ENCODE measurements at places on chromosomes 16 and 17.

DNA sequence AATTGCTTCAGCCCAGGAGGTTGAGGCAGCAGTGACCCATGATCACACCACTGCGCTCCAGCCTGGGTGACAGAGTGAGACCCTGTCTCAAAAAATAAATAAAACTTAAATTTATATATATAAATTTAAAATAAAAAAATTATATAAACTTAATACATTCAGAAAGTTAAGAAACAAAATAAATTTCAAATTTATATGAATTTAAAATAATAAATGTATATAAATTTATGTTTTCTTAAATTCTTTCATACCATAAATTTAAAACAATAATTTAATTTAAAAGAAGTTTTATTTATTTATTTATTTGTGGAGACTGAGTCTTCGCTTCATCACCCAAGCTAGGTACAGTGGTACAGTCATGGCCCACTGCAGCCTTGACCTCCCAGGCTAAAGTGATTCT lies 20.2 kb downstream of the LYRM1 start:
- no peaks in the 10 kb centered on the region for H3K27me3 ChIP-seq
- no peak for DNase-seq
- H3K27ac ChIP-seq = no peak overlapping the region
- no peak overlapping the region for H3K4me3 ChIP-seq
- H3K4me1 ChIP-seq = no peaks in the 10 kb centered on the region

GRCh38 chr16:30349675-30350074 lies 5.4 kb downstream of the CD2BP2 start:
- peak overlapping the region; percentile 73 for H3K4me3 ChIP-seq
- peak; percentile 65 for DNase-seq
- H3K4me1 ChIP-seq = peaks cover 55% of the 10 kb centered on the region
- no peaks in the 10 kb centered on the region for H3K36me3 ChIP-seq

- no peaks in the 10 kb centered on the region for H3K36me3 ChIP-seq
- no peaks in the 10 kb centered on the region for H3K27me3 ChIP-seq
- no peaks in the 10 kb centered on the region for H3K4me1 ChIP-seq
- H3K4me3 ChIP-seq = no peak overlapping the region
Measured at GRCh38 chr16:7997966-7998365, 592.3 kb downstream of the TMEM114 start.

GRCh38 chr17:82065638-82066303 lies at the start of gene DUS1L:
Gene DUS1L (minus strand): TSS chr17:82065804. CDS start chr17:82065059, 745 bp downstream.
- H3K36me3 ChIP-seq = no peaks in the 10 kb centered on the region
- peak; percentile 73 for DNase-seq
- peak within 1 kb of the TSS; percentile 79 for H3K4me3 ChIP-seq
- H3K27me3 ChIP-seq = peaks cover 4% of the 10 kb centered on the region
- peaks cover 6% of the 10 kb centered on the region for H3K4me1 ChIP-seq
- peak within 1 kb of the TSS; percentile 88 for H3K27ac ChIP-seq

GRCh38 chr17:12673788-12674187 lies 8.1 kb downstream of the MYOCD start:
- no peaks in the 10 kb centered on the region for H3K4me1 ChIP-seq
- no peak for DNase-seq
- no peak overlapping the region for H3K4me3 ChIP-seq
- H3K36me3 ChIP-seq = no peaks in the 10 kb centered on the region
- peaks cover 7% of the 10 kb centered on the region for H3K27me3 ChIP-seq

DNA sequence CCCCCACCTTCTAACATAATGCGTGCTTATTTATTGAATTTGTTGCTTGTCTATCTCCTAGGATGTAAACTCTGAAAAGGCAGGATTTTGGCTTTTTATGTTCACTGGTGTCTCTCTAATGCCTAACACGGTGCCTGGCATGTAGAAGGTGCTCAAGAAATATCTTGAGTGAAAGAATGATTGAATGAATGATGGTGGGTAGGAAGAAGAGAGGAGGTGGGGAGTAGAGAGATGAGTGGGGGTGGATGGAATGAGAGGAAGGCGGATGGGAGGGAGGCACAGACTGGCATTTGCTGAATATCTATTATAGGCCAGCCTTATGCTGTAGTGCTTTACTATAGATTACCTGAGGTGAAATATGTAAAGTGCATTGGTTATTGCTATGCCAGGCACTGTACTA lies 2.3 kb downstream of the PRSS36 start:
- H3K4me1 ChIP-seq = peaks cover 6% of the 10 kb centered on the region
- H3K27me3 ChIP-seq = no peaks in the 10 kb centered on the region
- no peak overlapping the region for H3K27ac ChIP-seq
- DNase-seq = no peak

GRCh38 chr17:10091046-10091445 lies 107.4 kb downstream of the GAS7 start:
- no peak for DNase-seq
- peaks cover 4% of the 10 kb centered on the region for H3K27me3 ChIP-seq
- H3K4me3 ChIP-seq = no peak overlapping the region
- H3K36me3 ChIP-seq = peaks cover 12% of the 10 kb centered on the region
- peak overlapping the region; percentile 76 for H3K27ac ChIP-seq

GRCh38 chr16:18018376-18018775 lies 318.2 kb downstream of the NPIPA8 start:
- no peak overlapping the region for H3K4me3 ChIP-seq
- no peak overlapping the region for H3K27ac ChIP-seq
- H3K27me3 ChIP-seq = peaks cover 6% of the 10 kb centered on the region
- H3K4me1 ChIP-seq = no peaks in the 10 kb centered on the region
- no peak for DNase-seq
- no peaks in the 10 kb centered on the region for H3K36me3 ChIP-seq

All from immature natural killer cell (primary cell).